ENCODE measurements at places on chromosomes 13 and 19.

- no peak for DNase-seq
These were observed 10.3 kb upstream of the GAS6 start for GRCh38 chr13:113874177-113874576.

DNA sequence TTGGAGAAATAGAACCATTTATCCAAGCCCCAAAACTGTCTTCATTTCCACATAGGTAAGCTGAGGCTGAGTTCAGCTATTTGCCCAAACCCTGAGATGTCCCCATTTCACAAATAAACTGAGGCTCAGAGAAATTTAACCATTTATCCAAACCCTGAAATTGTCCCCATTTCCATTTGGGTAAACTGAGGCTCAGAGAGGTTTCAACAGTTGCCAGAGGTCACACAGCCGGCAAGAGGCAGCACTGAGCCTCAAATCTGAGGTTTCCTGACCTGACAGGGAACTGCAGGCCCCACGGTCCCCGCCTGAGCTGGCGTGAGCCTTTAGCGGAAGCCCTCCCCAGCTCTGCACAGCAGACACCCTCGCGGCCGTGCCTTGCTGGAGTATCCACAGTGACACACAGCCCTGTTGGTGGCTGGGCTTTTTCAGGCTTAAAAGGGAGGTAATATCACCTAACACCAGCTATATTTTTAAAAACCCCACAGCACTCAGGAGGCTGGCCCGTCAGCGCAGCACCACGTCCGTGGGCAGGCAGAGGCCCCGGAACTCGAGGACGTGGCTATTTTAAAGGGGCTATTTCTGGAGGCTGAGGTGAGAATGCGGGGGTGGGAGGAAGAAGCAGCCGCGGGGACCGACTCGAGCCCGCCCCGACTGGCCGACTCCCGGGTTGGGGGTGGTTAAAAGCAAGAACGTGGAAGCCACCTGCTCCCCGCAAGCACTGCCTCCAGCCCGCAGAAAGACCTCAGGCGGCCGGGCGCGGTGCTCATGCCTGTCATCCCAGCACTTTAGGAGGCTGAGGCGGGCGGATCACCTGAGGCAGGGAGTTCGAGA is 18.5 kb downstream of the PTPRS start:
- DNase-seq: peak; percentile 28

DNA sequence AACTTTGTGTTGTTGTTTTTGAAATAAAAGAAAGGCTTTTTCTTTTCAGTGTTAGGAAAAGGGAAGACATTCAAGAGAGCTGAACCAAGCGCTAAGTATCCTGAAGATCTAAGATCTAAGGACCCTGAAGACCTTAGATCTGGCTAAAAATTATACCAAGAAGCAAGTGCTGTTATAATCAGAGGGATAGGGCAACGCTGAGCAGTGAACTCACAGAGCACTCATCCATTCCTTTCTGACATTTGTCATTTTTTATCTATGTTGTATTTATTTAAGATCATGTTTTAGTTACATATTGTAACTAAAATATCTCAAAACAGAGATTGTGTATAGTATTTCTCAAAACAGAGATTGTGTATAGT is 60.5 kb upstream of the FAM216B start:
- DNase-seq: no peak

DNA sequence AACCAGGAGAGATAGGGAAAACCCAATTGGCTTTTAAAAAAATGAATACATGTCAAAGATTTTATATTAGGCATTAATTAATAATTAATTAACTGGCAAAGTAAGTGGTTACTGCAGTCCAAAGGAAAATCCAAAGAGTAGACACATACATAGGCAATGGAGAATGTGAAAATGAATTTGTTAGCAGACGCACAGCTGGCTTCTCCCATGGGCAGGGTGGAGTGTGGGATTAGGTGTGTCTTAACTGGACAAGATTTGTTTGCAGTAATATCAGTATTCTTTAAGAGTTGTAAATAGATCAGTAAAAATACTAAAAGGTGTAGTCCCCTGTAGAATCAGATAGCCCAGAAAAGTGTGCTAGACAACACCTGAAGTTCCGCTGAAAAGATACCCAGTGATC is 58.7 kb downstream of the DHRS12 start:
- DNase-seq: no peak

- no peak for DNase-seq
These were observed 239.2 kb upstream of the SLITRK1 start for GRCh38 chr13:84121456-84121855.

DNA sequence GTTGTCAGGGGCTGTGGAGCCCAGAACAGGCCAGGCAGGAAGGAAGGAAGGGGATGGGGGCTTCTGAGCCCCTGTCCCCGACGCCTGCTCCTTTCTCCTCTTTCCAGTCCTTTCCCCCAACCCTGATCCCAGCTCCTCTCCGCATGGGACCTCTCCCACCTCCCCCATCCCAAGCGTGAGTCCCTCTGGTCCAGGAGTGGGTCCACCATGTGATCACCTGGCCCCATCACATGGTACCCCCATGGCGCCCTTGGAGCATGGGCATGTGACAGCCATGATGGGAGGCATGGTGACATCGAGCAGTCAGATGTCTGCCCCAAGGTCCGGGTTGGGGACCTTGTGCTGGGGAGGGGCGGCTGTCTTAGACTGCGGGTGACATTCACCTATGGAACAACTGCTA is 9.2 kb downstream of the RYR1 start:
- no peak for DNase-seq

- no peak for DNase-seq
These were observed 9.5 kb downstream of the B3GLCT start for GRCh38 chr13:31209172-31209840.

GRCh38 chr13:112626124-112626523 is 38.2 kb upstream of the TUBGCP3 start:
- no peak for DNase-seq

DNA sequence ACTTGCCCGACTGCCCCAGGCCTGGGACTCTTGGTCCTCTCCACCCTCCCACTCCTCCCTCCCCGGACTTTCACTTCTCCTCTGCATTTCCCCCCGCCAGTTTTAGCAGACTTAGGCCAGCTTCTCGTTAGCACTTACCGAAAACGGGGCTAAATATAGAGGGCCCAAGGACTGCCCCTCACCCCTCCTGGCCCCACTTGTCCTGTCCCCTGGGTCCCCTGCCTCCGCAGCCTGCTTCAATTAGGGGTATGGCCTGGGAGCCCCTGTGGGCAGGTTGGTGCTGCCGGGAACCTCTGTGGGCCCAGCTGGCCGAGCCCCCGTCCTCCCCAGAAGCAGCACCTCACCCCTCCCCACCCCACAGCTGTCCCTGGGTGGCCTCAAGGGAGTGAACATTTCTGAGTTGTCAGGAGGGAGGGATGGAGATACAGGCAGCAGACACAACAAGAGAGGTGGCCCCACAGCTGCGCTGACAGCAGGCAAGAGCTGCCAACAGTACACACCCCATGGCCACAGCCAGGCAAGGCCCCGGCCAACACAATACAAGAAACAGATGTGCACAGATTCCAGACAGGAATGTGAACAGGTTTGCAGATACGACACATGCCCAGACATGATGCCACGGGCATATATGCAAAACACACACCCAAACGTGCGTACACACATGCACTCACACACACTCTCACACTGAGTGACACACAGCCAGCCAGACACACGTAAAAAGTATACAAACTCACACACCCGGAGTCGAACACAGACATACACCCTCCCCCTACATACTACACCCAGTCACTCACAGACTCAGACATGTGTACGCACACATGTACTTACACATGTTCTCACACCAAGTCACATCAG is 2.6 kb downstream of the POU2F2 start:
- no peak for DNase-seq

GRCh38 chr13:98436233-98436910 is 140.5 kb downstream of the STK24 start:
- no peak for DNase-seq

DNA sequence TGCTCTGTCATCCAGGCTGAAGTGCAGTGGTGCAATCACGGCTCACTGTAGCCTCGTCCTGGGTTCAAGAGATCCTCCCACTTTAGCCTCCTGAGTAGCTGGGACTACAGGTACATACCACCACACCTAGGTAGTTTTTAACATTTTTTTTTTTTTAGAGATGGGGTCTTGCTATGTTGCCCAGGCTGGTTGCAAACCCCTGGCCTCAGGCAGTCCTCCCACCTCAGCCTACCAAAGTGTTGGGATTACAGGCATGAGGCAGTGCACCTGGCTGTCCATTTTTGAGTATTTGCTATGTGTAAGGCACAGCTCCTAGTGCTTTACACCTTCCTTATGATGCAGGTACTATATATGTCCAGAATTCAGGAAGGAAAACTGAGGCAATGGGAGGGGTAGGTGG is 138.8 kb upstream of the ZNF536 start:
- no peak for DNase-seq

- DNase-seq: peak; percentile 35
These were observed 2.9 kb downstream of the LDLR start for GRCh38 chr19:11092181-11092538.

- no peak for DNase-seq
These were observed 112.3 kb downstream of the LRCH1 start for GRCh38 chr13:46665248-46665632.

DNA sequence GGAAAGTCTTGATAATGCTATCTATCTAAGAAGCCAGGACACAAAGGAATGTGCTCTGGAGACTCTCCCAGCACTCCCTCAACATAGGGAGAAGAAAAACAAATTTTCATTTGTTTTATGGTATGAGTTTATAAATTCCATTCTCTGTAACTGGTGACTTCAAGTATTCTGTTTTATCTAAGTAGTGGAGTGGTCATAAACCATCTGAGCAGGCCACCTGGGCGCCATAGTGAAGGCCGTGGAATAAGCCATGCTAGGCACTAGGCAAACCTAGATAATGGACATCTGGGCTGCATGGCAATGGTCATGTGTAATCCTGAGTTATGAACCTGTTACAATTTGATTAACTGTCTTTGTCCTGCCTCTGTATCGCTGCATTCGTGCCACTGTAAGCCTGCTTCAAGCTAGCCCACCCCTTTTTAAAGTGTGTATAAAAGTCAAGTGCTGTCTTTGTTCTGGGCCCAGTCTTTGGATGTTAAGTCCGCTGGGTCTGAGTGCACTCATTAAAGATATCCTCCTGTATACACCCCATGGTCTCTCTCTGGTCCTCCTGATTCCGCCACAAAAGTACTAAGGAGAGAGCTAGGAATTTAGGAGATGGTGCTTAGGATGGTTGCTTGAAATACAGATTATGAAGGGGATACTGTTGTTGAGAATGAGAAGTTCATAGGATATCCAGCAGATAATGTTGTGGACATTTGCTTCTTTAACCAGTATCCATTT is 13.2 kb downstream of the GTF2F2 start:
- no peak for DNase-seq

DNA sequence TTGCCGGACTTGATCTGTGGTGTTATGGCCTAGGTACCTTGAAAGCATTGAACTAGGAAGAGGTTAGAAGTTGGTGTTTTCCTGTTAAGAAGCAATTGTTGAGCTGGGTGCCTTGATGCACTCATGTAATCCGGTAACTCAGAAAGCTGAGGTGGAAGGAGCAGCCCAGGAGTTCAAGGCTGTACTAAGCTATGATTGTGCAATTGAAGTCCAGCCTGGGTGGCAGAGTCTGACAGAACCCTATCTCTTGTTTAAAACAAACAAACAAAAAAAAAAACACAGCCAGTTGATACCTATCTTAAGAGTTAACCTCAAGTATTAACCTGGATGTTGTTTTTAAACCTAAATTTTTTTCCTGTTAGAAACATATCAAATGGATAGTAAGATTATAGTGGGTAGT is 19.3 kb downstream of the SAFB start:
- no peak for DNase-seq

- peak; percentile 96 for DNase-seq
These were observed at the start of the genes TRAPPC2B and ZNF547 for GRCh38 chr19:57362997-57363687. Gene TRAPPC2B (plus strand): TSS chr19:57363551. CDS start chr19:57364834, 1,283 bp downstream. Gene ZNF547 (plus strand): TSS chr19:57363551. CDS start chr19:57368556, 5,005 bp downstream.

GRCh38 chr19:54459282-54460229 is 4.0 kb downstream of the LENG9 start:
- DNase-seq: no peak

DNA sequence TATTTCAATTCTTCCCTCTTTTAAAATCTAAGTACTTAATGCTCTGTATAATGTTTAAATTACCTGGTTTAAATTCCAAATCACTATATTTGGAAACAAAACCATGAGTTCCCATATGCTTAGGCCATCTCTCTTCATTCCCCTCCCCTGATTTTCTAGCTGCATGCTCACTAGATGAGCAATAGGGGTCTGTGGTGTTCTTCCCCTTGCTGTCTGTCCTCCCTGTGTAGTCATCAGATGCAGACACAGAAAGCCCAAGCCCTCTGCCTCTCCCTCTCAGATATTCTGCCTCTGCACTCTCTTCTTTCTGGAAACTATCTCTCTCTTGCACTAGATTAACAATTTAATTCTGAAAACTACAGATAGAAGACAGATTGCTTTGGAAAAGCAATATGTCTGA is 1730.2 kb downstream of the OLFM4 start:
- no peak for DNase-seq

- no peak for DNase-seq
These were observed 499.4 kb upstream of the ARGLU1 start for GRCh38 chr13:107067381-107067780.

- peak; percentile 48 for DNase-seq
These were observed 1.7 kb downstream of the PDX1 start for GRCh38 chr13:27921421-27921960.

- DNase-seq: no peak
These were observed 723.9 kb downstream of the GPC5 start for GRCh38 chr13:92122186-92122853.

DNA sequence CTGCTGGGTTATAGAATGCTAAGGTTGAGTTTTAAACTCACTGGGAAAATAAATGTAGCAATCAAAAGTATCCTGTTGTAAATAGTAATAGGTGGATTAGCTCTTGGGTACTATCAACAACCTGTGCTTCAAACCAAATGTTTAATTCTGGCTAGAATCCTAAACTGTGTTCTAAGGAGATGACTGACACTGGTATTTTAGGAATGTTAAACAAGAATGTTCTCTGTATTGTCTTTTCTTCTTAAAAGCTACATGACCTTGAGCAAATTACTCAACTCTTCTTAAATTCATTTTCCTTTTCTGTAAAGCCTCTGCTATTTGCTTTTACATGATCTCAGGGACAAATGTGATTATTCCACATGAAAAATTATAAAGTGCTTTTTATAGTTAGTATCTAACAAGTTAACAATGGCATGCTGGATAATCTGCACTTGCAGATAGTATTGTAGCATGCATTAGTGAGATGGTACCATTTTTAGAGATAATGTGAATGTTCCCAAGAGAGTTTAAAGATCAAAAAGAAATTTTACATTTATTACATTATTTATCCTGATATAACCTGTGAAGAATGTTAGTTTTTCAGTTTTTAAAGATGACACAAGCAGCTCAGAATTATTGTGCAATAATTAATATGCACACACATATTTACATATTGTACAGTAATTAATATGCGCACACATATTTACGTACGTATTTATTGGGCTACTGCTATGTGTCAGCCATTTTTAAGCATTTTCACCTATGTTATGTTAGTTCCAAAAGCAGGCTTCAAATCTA is 13.6 kb upstream of the EPSTI1 start:
- no peak for DNase-seq

GRCh38 chr19:18362934-18363542 is 22.6 kb downstream of the PGPEP1 start:
- no peak for DNase-seq

Measured in stimulated activated CD4-positive, alpha-beta T cell treated with anti-CD3 and anti-CD28 coated beads, Interleukin-15, amount 100 ng/mL, for 24 hours (primary cell).